ENCODE measurements at places on chromosomes 16 and 17.

DNA sequence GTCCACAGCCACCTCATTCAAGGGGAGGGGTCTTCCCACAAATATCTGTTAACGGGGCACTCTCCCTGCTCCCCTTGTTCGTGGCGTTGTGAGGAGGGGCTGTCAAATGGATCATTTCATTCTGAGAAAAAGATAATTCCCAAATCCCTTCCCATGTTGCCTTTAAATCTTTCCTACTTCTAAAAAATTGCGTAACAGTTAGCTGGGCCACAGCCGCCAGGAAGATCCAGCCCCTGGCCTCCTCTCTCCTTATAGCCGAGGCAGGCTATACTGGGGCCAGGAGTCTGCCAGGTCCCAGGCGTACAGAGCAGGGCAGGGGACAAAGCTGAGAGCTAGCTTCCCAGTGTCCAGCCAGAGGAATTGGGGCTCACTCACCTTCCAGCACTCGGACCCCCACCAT lies 430 bp downstream of the C16orf89 start:
- DNase-seq = no peak

- DNase-seq = no peak
Observed at GRCh38 chr17:18258356-18259038, at the start of gene FLII. Gene FLII, minus strand, starts transcription at chr17:18258738. Its CDS starts 48 bp downstream, at chr17:18258690.

DNA sequence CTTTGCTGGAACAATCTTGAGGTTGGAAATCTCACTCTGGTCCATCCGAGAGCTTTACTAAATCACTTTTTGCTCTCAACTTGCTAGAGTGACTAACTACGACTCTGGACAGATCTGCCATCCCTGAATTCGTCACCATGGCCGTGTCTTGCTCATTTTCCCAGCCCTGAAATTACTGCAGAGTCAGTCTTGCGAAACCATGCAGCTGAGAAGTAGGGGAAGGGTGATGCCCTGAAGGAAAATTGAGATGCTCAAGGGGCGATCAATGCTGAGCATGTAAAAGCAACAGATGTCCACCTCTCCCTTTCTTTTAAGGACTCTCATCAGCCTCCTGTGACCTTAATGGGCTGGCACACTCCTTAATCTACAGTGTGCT lies 18.8 kb downstream of the PCTP start:
- no peak for DNase-seq

DNA sequence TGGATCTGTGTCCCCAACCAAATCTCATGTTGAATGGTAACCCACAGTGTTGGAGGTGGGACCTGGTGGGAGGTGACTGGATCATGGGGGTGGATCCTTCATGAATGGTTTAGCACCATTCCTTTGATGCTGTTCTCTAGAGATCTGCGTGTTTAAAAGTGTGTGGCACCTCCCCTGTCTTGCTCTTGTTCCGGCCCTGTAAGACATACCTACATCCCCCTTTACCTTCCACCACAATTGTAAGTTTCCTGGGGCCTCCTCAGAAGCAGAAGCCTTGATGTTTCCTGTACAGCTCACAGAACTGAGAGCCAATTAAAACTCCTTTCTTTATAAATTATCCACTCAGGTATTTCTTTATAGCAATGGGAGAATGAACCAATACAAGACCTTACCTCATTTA lies 257.7 kb downstream of the XYLT1 start:
- DNase-seq = no peak

DNA sequence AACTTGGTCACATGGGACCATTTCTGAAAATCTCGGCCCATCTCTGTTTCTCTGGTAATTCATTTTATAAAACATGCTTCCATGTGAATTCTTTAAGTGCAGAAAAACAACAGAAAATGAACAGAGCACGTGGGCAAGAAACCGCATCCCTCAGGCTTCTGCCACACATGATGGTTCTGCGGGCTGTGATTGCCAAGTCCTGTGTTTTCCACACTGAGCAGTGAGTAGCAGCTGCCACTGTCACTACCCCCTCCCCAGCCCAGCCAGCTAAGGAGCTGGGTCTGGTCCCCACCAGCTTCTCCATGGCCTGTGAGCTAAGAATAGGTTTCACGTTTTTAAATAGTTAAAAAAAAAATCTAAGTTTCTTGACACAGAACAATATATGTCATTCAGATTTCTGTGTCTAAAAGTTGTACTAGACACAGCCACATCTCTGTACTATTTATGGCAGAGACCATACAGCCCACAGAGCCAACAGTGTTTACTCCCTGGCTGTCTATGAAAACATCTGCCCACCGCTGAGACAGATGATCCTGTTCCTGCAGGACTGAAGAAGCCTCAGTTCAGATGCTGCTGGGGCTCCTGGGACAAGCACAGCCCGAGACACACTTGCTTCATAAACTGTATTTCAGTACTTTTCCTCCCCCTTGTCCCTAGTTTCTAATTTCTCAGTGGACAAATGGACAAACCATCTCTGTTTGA lies 41.5 kb downstream of the USP22 start:
- no peak for DNase-seq

DNA sequence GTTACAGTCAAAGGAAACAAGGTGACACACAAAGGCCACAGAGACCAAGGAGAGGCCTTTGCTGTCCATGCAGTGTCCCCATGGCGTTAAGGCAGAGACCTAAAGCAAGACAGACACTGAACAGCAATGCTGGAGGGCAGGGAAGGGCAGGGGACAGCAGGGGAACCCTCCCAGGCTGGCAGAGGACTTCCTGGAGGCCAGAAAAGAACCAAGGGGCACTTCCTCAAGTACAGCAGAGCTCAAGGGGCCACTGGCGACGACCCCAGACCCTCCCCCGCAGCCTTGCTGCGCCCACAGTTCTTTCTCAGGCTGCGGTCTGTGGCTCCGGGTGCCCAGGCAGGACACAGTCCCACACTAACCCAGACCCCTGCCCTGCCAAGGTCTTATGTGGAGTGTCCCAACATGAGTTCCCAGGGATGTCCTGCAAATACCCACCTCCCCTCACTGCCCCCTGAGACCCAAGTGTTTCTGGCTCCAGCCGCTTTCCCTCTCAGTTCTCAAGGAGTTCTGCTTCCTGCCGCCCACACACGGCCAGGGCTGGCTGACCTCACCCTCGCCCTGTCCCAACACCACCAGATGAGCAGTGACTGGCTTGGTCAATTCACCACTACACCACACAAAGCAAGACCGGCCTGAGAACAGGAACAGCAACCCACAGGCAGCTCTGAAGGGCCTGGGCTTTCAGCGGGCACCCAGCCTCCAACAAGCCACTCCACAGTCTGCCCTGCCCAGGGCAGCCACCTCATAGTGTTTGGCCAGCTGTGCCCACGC lies 4.2 kb downstream of the CLCN7 start:
- no peak for DNase-seq

GRCh38 chr16:58051296-58051695 lies 25.7 kb downstream of the MMP15 start:
- no peak for DNase-seq

DNA sequence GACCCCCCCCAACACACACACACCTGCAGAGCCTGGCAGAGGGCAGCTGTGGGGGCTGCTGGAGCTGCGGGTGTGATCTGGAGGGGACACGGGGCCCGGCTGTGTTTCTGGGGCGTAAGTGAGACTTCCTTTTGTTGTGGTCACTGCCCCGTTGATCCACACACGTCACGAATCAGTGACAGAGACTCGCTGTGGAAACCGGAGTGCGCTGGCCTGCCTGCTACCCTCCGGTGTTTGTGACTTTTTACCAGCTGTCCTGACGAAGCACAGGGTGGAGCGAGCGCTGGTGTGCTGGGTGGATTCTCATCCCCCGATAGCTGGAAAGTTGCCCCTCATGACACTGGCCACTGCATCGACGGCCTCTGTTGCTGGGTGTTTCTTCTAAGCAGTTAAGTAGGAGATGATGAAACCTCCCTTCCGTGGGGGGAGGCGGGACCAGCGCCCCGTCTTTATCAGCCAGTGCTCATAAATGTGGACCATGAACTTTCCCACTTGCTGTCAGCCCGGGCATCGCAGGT lies 2.3 kb downstream of the METRNL start:
- no peak for DNase-seq

DNA sequence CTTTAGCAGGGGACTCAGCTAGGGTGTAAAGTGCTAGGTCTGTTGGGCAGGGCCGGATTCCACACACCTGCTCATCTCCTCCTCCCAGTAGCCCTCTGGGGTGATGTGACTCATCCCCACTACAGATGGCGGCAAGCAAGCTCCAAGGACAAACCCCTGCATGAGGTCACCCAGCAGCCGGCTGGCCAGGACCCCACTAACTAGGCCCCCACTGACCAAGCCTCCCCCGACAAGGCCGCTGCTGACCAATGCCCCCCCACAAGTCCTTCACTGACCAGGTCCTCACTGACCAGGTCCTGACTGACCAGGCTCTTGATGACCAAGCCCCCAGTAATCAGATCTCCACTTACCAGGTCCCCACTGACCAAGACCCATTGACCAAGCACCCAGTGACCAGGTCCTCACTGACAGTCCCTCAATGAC lies 36.7 kb downstream of the TNFRSF13B start:
- DNase-seq = no peak

DNA sequence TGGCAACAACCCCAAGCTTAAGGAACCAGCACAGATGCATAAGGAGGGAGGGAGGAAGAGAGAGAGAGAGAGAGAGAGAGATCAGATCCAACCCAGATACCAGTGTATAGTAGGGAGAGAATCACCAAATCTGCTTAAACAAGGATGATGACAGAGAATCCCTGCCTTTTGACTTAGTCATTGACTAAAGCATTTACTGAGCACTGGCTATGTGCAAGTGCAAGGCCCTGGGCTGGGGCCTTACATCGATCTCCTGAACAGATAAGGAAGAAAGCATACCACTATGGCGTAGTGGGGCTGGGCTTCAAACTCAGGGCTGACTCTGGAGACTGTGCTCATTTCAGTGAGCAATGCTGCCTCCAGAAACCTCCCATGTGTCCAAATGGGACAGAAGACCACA lies 15.8 kb downstream of the TSNAXIP1 start:
- no peak for DNase-seq

DNA sequence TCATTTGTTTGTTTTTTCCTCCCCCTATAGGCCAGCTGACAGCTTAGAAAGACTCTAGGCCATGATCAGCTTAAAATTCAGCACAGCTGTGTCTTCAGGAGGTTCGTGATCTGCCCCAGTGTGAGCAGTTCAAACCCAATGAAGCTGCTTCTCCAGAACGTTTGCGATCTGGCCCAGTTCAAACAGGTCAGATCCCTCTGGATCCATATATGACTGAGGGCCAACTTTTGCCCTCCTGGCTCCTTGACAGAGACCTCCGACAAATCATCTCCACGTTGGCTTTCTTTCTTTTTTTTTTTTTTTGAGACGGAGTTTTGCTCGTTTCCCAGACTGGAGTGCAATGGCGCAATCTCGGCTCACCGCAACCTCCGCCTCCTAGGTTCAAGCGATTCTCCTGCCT lies 50.2 kb upstream of the ATF7IP2 start:
- no peak for DNase-seq

DNA sequence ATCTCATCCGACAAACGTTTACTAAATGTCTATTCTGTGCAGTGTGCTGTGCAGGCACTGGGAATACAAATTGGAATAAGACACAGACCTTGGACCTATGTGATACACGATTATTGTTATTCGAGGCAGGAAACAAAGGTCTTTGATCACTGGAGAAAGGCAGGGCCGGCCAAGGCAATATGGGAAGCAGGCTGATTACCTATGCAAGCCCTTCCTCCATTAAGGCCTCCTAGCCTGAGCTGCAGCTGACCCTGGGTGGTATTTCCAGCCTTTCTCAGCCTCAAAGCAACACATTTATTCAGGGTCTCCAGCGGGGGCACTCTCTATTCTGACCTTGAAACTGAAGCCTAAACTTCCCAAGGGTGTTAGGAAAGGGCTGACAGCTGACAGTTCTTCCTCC lies 13.4 kb downstream of the ST6GALNAC1 start:
- DNase-seq = no peak

- DNase-seq = no peak
Observed at GRCh38 chr16:88444826-88445582, 8.1 kb upstream of the ZFPM1 start.

DNA sequence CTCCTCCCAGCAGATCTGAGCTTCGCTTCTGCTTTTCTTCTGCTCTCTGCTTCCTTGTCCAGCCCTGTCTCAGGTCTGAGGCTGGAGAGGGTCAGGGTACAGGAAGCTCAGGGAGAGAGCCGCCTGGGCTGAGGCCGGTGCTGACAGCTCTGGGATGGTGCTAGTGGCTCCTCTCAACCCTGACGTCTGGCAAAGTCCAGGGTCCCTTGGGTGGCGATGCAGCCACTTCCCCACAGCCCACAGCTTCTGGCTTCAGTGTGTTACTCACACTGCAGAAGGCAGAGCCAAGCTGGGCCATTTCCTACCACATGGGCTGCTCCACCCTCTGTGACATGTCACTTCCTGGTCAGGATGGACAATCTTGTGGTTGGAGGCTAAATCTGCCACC lies at the start of gene CD300C:
TSS of gene CD300C (minus strand) at position 273 of the 388 bp plus-strand sequence. CDS start 333 bp downstream, outside the sequence.
- no peak for DNase-seq

- no peak for DNase-seq
Observed at GRCh38 chr16:64240586-64240985, 881.3 kb downstream of the CDH11 start.

- DNase-seq = no peak
Observed at GRCh38 chr17:57002904-57003303, 25.0 kb downstream of the SCPEP1 start.

- DNase-seq = no peak
Observed at GRCh38 chr16:27686926-27687325, 137.0 kb downstream of the KATNIP start.

- no peak for DNase-seq
Observed at GRCh38 chr16:11211061-11211976, 44.7 kb downstream of the SOCS1 start.

DNA sequence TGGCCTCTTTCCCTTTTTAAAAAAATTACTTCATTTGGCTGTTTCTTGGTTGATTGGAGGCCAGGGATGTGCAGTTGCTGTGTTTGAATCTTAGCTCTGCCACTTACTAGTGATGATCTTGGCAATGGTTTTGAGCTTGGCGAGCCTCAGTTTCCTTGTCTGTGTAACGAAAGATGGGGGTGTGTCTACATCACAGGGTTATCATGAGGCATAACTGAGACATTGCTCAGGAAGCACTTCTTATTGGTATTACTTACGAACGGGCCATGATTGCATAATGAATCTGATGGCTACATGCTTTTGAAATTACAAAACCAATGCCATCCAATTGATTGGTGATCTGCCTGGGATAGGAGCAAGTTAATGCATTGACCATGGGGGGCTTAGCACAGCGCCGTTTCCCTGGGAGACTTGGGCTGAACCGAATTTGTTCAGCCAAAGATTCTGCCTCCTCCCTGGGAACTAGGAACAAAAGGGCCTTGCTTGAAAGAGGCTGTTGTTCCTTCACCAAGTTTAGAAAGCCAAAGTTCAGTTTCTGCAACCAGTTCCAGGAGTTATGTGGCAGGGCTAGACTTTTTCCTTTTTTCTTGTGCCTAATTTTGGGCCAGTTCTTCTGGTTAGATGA lies 21.9 kb downstream of the CMIP start:
- no peak for DNase-seq

GRCh38 chr16:9845661-9846361 lies 336.4 kb downstream of the GRIN2A start:
- DNase-seq = no peak
